ENCODE measurements at places on chromosomes 7 and 10.

GRCh38 chr7:114534953-114535352 lies 120.3 kb downstream of the FOXP2 start:
- no peak for DNase-seq

DNA sequence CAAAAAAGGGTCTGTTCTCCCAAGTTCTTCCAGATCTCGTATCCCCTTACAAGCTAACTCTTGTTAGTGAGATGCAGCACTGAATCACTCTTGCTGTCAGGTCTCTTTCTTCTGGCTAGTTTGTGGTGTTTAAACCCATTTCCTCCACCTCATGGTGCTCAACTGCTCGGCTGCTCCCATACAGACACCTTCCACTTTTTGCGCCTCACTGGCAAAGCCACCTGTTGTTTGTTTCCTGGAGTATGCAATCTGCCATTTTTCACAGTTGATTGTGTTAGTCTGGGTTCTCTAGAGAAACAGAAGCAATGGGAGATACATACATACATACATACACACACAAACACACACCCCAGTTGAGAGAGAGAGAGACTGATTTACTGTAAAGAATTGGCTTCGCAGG lies 124.4 kb upstream of the SP8 start:
- DNase-seq: no peak

DNA sequence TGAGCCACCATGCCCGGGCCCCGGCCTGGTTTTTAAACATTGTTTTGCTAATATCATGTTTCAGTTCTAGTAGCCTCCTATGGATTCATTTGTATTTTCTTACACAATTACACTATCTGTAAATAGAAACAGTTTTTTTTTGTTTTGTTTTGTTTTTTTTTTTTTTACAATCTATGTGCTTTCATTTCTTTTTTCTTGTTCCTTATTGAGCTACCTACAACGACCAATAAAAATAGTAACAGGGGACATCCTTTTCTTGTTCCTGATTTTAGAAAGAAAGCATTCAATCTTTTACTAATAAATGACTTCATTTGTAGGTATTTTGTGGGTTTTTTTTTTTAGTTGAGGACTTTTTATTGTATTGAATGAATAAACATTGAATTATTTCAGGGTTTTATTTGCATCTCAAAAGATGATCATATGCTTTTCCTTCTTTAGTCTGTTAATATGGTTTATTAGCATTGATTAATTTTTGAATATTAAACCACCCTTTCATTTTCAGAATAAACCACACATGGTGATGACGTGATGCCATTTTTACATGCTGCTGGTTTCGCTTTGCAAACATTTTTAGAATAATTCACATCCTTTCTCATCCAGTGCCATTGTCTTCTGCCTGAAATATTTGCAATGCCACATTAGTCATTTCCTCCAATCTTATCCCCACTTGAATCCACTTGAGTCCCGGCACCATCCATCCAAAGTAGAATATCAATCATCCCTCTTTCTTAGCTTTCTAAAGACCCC lies 18.1 kb upstream of the AKR1E2 start:
- DNase-seq: no peak

DNA sequence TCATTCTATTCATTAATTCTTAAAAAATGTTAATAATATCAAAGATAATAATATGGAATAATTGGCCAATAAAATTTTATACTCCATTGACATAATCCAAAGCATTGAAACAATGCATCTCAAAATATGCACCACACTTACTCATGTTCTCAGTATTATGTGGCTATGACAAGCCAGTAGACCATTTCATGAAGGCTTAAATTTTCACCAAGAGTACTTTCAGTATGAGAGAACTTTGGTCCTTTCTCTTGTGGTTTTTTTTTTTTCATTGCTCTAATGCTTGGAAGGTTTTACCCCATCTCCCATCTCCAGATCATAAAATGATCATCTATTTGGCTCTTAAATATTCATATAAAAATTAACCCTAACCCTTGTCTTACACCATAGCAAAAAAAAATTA lies 45.5 kb upstream of the TMEM140 start:
- DNase-seq: no peak

DNA sequence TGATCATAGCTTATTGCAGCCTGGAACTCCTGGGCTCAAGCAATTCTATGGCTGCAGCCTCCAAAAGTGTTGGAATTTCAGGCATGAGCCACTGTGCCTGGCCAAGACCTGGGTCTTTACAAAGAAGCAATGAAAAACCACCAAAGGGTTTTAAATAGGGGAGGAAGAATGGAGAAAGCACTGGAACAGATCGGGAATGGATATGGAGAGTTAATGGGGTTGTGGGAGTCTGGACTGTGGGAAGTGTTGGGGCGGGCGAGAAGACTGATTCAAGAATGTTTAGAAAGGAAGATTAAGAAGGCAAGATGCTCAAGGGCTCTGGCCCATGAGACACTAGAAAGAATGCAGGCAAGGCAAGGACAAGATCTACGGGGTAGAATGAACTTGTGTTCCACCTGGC lies 98.5 kb downstream of the CARD11 start:
- DNase-seq: no peak

GRCh38 chr7:16063716-16064675 lies 357.3 kb downstream of the CRPPA start:
- DNase-seq: no peak

GRCh38 chr7:108973075-108973474 lies 403.4 kb downstream of the DNAJB9 start:
- no peak for DNase-seq

GRCh38 chr10:26378861-26379294 lies 59.3 kb upstream of the APBB1IP start:
- no peak for DNase-seq

DNA sequence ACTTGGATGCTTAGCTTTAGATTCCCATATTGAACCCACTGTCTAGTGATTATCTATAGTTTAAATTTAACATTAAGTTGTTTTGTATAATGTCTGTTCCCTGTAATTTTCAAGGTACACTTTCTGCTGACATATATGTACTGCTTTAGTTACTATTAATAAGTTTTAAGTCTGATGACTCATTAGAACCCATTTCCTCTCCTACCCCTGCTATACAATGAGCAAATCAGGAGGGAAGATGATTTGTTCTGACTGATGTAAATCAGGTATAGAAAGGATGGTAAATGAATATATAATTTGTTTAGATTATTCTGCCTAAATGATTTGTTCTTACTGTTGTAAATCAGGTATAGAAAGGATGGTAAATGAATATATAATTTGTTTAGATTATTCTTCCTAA lies 691.8 kb downstream of the NXPH1 start:
- no peak for DNase-seq

DNA sequence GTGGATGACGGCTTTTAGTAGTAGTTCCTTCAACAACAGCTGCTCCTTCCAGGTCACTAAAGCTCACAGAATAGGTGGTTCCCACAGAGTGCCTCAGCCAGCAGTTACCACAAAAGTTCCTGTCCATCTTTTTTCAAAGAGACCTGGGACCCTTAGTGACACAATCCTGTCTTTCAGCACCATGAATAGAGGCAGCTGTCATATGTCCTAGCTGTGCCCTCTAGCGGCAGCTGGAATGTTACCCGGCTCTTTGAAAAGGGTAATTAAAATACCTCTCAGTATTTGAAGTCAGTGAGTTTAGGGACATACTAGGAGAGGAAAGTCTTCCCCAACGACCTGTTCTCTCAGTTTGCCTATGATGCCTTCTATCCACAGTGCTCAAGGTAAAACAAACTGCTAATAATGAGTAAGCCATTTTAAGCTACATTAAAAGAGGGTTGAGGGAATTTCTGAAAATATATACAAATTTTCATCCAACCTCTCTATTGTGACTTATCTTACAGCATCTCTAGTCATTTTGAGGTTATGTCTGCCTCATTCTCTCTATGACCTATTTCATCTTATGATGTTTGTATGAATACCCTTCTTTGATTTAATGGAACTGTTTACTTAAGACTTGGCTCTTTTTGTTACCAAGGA lies 290.8 kb downstream of the NXPH1 start:
- DNase-seq: peak; percentile 30

DNA sequence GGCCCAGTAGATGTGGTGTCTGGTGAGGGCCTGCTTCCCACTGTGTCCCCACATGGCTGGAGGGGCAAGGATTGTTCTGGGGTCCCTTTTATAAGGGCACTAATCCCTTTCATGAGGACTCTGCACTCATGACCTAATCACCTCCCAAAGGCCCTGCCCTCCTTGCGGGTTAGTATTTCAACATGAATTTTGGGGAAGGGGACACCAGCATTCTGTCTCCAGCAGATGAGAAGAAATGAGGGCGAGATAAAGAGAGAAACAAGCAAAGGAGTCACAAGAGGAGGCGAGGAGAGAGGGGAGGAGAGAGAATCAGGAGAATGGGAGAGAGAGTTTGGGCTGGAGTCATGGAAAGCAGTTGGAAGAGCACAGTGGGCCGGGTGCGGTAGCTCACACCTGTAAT lies 83.7 kb downstream of the C10orf105 start:
- DNase-seq: no peak

- peak; percentile 100 for DNase-seq
These were observed 14.3 kb downstream of the MOSPD3 start for GRCh38 chr7:100626530-100627237.

DNA sequence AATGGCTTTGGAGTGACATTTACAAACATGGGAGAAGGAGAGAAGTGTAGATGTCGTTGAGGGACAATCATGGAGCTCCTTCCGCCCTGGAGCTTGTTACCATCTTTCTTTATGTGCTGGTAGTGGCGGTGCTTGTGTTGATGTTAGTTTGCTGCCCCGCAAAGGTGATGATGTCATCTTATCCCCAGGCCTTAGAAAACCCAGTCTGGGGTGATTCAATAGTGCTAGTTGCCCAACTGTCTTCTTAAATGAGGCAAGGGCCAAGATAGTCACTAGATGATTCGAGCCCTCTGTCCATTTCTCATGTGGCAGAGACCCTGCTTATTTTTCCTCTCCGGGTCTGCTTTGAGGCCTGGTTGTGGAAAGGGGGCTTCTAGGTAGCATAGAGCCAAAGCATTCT lies 277.4 kb downstream of the CCSER2 start:
- no peak for DNase-seq

DNA sequence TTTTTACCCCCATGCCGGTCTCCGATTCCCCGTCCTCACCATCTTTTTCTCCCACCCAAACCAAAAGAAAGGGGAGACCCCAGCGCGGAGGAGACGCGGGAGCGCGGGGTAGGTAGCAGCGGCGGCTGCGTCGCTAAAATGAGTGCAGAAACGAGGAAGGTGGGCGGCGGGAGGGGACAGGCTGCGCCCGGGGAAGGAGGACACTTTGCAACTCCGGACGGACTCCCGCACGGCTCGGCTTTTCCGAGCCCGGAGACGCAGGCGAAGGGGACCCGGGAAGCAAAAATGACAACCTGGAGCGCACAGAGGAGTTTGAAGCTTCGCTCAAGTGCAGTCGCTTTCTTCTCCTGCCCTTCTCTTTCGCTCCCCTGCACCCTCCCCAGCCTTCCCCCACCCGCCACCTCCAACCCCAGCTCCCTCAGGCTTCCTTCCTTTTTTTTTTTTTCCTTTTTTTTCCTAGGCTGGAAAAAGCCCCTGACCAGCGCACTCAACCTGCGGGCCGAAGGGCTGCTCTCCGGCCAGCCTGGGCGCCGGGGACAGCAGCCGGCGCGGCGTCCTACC lies 453 bp downstream of the SFMBT2 start:
- DNase-seq: no peak

DNA sequence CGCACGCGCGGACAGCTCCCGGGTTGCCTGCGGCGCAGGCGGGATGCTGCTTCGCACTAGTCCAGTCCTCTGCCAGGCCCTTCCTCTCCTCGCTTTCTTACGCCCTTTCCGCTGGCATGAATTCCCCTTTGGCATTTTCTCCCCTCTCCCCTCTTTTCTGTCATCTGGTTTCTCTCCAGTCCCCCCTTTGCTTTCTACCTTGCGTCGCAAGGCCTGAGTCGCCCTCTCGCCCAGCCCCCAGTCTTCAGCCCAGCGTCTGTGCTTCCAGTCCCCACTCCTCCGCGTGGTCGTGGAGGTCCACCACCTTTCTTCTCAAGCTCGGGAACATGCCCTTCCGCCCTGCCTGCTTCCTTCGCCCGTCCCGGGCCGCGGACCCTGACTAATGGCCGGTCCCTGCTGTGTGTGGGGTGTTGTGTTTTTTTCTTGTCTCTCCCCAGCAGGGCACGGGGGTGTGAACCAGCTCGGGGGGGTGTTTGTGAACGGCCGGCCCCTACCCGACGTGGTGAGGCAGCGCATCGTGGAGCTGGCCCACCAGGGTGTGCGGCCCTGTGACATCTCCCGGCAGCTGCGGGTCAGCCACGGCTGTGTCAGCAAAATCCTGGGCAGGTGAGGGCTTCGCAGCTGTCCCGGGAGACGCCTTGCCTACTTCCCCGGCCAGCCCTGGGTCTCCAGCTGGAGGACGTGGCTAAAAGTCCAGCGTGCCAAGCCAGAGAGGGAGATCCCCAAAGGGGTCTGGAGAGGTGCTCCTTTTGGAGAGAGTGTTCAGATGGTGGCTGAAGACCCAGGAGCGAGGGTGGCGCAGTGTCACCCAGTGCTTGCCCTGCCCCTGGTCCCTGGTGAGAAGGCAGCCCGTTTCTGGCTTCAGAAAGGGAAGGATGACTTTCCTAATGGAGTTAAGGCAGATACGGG lies 4.2 kb downstream of the PAX2 start:
- DNase-seq: no peak

DNA sequence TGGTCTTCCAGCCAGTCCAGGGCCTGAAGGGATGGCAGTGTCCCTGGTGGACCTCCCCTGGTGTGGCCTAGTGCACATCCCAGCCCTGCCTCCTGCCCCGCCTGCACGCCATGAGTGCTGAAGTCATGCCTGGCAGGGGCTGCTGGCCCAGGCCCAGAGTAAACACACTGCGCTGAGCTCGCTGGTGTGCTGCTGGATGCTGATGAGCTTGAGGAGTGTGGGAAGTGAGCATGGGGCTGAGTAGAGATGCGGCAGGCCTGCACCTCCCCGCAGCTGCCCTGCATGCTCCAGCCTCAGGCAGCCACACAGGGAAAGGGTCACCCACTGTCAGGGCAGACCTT lies 43.2 kb downstream of the HTRA1 start:
- DNase-seq: no peak

- DNase-seq: no peak
These were observed 255.5 kb downstream of the NEBL start for GRCh38 chr10:20641605-20642004.

GRCh38 chr10:13659887-13660550 lies 73.3 kb downstream of the PRPF18 start:
- peak; percentile 66 for DNase-seq

GRCh38 chr7:21314954-21315353 lies 112.9 kb upstream of the SP4 start:
- no peak for DNase-seq

DNA sequence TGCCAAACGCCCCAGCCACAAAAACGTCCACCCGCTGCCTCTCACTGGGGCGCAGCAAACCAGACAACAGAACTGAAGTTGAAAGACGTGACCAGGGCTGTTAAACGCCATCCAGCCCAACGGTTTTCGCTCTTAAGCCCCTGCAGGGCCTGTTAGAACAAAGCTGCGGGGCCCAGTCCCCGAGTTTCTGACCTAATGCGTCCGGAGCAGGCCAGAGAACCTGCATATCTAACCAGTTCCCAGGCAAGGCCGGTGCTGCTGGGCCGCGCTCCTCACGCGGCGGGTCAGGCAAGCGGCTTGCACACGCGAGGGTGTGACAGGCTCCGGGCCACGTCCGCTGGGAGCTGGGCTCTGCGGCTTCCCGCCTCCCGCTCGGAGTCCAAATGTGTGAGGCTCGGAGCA lies 87.0 kb downstream of the PTPRN2 start:
- no peak for DNase-seq

GRCh38 chr10:130040351-130040750 lies 70.3 kb downstream of the C10orf143 start:
- DNase-seq: no peak

GRCh38 chr7:24808518-24808917 lies 51.3 kb upstream of the GSDME start:
- no peak for DNase-seq

GRCh38 chr7:95469187-95469586 lies 16.6 kb upstream of the ASB4 start:
- no peak for DNase-seq

GRCh38 chr10:2476812-2477553 lies 590.4 kb upstream of the PFKP start:
- no peak for DNase-seq

Measured in D721Med (cell line).